ENCODE measurements at places on chromosomes 11 and 22. TPM values are rescaled to one million over a fixed set of nuclear protein-coding genes. Genes with fewer than 3 reads are reported as not detected.

DNA sequence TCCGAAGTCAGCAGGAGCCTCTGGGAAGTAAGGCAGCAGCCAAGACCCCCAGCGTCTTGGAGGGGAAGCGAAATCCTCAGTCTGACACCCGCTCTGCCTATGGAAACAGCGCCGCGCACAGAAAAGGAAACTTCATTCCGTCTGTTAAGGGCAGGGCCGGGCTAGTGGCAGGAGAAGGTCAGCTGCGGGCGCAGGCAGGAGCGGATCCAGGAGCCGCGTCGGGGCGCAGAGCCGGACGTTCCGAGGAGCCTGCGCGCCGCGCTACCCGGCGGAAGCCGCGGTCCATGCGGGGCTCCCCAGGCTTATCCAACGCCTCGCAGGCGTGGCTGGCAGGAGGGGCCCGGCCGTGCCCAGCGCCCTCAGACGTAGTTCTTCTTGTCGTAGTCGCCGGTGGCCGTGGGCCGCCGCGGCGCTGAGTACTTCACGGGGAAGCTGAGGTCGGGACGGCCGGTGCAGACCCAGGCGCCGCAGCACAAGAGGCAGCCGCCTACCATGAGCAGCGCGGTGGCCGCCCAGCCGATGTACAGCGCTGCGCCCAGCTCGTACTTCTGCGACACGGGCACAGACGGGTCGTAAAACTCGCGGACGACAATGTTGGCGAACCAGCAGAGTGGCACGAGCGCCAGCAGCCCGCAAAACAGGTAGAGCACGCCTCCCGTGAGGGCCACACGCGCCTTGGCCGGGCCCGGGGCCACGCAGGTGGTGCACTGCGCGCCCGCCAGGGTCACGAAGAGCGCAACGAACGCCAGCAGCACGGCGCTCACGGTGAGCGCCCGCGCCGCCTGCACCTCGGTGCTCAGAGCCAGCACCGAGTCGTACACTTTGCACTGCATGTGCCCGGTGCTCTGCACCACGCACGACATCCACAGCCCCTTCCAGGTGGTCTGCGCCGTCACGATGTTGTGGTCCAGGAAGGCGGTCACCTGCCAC is 705 bp downstream of the CLDN5 start:
- peak; percentile 42 for DNase-seq

- peak; percentile 58 for DNase-seq
These were observed 120.1 kb upstream of the OR9Q1 start for GRCh38 chr11:57903441-57904123.

DNA sequence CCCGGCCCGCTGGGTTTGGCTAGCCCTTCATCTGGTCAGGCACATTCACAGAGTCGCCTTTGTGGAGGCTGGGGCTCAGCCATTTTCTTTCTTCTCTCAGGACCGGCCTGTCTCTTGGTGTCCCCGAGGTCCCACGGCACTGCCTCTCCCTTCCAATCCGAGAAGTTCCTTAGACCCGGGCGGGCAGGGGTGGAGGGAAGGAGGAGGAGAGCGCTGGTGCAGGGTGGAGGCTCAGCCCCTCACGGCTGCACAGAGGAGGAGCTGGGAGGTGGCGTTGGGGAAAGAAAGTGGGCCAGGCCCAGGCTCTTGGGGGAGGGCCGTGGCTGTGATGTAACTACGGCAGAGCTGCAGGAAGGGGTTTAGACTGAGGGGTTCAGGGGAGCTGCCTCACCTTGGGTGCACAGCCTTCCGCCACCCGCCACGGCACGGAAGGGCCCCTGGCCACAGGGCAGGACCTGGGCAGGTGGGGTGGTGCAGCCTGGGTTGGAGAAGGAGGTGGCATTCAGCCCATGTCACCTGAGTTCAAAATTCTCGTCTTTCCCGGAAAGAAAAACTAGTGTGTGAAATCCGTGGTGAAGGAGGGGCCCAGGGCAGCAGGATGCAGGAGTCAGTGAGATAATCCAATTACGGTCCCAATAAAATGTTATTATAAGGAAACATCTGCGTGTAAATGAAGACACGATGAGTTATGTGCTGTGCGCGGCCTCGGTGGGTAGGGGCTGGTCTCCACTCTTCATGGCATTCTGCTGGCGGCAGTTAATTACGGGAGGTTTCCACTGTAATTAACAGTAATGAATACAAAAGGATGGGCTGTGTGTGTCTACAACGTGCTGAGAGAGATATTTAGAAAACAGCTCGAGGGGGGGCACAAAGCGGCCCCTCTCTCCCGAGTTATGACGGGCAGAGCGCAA is 1.7 kb downstream of the BRSK2 start:
- no peak for DNase-seq

PGA5 gene
- not detected for total RNA-seq

RIMBP3C gene
- 0.89 TPM for total RNA-seq

DDX6 gene
- total RNA-seq = 102 TPM

All from K562 (cell line).